GM03348 (cell line): ENCODE measurements at places on chromosomes 16 and 17.

DNA sequence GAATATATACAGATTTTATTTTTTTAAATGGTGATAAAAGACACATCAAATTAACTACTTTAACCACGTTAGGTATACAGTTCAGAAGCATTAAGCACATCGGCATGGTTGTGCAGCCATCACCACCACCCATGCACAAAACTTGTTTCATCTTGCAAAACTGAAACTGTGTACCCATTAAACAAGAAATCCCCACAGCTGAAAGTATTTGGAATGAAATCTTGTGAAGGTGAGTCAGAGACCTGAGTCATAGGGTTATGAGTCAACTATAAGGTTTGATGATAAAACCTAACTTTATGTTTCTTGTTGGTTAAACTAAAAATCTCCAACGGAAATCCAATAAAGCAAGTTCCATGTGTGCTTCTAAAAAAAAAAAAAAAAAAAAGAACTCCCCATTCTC lies 561.6 kb upstream of the PSMD7 start:
- DNase-seq, result no peak

GRCh38 chr17:35022536-35023063 lies 40.9 kb downstream of the RFFL start:
- peak; percentile 83 for DNase-seq

- DNase-seq, result peak; percentile 97
These were observed 36.6 kb downstream of the ARHGAP23 start for GRCh38 chr17:38464723-38465390.

DNA sequence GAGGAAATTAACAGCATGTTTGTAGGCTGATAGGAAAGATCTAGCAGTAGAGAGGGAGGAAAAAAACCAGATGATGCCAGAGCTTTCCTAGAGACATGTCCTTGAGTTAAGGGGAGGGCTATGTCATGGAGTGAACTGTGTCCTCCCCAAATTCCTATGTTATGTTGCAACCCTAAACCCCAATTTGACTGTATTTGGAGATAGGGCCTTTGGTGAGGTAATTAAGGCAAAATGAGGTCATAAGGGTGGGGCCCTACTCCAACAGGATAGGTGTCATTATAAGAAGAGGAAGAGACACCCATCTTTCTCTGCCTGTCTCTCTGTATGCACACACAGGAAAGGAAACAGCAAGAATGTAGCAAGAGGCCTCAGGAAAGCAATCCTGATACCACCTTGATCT lies 195.3 kb upstream of the AXIN2 start:
- no peak for DNase-seq
